ENCODE measurements at places on chromosomes 6 and 20.

- DNase-seq: no peak
Measured at GRCh38 chr6:133961831-133962230, 8.8 kb downstream of the TBPL1 start.

GRCh38 chr20:57459278-57459677 is 65.7 kb downstream of the CTCFL start:
- DNase-seq: no peak

DNA sequence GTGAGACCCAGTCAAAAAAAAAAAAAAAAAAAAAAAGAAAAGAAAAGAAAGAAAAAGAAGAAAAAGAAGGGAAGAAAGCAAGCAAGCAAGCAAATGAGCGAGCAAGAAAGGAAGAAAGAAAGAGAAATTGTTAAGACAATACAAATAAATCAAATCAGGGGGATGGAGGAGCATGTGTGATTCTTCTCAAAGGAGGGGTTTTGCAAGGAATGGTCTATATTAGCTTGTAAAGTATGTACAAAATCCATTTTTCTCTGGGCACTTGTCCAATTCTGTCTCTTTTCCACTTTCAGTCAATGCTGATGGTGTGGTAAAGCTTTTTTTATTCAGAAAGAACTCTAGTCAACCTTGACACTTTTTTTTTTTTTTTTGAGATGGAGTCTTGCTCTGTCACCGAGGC is 133.7 kb upstream of the TNFAIP3 start:
- DNase-seq: no peak

GRCh38 chr6:4809999-4810918 is 34.1 kb downstream of the CDYL start:
- DNase-seq: no peak

DNA sequence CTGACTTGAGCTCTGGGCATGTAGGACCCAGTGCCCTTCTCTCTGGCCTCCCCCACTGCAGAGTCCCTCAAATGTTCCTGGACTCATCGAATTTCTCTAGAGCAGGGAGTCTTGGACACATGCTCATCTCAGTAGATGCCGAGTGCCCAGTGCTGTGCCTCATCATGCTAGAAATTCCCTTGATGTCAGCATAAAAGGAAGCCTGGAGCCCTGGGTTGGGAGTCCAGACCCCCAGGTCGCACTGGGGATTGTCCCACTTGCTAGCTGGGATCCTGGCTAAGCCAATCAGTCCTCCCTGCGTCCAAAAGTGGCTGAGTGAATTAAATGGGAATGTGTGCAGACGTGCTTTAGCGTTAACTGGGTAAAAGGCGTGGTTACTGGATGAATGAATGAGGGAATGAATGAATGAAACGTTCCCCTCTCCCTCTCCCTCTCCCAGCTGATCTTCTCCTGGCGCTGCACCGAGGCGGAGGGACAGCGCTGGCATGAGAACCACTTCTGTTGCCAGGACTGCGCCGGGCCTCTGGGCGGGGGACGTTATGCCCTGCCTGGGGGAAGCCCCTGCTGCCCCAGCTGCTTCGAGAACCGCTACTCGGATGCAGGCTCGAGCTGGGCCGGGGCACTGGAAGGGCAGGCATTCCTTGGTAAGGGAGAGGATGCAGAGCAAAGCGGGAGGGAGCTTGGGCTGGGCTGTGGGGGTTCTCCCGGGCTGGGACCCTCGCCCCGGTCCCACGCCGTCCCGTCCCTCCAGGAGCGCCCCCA is 1.6 kb upstream of the TOMM6 start:
- no peak for DNase-seq

DNA sequence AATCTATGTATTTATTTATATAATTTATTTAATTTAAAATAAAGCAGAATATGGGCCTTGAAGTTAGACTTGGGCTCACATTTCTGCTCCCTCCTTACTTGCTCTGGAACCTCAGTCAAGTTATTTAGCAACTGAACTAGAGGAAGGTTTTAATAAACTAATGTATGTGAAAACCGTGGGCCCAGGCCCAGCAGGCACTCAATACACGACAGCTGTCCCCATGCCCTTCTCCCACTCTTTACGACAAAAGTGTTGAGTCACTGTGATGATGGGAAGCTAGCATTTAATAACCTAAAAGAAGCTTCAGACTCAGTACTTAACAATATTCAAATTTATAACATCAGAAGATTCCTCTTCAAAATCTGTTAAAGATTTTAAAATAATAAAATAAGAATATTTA is 46.7 kb downstream of the SERAC1 start:
- no peak for DNase-seq

DNA sequence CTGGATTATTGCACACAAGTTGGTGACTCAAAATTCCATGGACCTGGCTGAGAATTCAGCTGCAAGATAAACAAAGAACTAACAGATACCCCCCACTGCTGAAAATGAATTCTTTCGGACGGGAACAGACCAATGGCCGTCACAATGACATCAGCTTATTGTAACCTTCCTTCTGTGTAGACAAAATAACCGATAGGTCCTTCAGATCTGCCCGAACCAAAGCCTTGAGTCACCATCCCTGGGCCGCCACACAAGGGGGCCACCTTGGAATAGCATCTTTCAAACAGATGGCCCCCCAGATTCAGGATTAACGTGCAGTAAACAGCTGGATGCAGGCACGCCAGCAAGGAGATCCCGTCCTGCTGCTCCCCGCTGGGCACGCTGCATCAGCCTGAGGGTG is 214.0 kb upstream of the EXOC2 start:
- no peak for DNase-seq

DNA sequence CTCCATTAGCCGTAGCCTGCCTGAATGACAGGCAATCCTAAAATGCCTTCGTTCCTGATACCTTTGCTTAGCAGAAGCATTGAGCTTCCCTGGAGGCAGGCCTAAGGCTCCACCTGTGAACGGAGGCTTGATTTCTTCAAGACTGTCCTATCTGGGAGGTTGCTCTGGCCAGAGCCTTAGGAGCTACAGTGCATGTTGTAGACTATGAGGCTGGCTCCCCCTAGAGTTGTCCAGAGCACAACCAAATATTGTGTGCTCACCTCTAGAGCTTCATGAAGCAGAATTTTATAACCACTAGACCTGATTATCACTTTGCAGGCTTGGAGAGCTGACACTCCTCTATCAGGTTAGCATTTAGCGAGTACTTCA is 217.8 kb downstream of the MAFB start:
- no peak for DNase-seq

GRCh38 chr6:75830959-75831885 is 82.2 kb downstream of the MYO6 start:
- no peak for DNase-seq

DNA sequence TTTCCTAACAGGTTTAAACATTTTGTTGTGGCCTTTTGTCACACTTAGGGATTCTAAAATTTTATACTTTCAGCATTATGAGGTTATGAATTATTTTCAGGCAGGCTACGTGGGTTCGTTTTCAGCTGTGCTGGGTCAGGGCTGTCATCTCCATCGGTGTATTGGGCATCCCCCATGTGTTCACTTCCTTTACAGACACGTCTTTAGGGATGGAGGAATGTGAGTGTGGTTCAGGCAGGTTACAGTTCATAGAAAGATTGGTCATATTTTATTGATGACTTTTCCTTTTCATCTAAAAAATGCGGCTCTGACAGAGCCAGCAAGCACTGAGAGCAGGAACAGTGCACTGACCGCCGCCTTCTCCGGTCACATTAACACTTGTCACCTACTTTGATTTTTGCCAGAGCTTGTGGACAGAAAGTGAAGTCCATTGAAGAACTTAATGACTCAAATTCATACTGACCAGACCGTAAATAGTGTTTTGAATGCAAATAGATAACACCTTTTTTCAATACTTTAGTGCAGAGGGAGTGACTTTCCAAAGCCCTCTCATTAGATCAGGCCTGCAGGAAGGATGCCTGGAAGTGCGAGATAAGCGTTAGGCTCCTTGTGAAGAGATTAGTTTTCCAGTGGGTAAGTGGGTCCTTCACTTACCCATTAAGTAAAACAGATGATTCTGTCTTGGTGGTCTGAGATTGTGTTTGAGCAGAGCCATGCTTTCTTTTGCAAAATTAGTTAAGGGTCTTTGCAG is 113.1 kb downstream of the TIAM2 start:
- no peak for DNase-seq

DNA sequence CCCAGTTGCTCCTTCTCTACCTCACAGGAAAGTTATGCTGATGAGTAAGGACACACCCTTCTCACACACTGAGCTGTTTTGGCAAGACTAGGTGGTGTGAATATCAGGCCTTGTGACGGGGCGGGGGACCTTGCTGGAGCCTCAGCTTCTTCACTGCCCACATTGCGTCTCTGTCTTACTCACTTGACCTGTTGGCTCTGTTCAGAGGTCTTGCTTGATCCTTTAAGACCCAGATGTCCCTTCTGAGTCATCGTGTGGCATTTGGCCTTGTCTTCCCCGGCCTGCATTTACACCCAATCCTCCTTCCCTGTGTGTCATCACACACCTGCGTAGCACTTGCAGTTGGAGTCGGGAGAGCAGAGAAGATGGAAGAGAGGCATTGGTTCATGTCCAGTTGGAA is 8.3 kb upstream of the PRND start:
- DNase-seq: no peak

DNA sequence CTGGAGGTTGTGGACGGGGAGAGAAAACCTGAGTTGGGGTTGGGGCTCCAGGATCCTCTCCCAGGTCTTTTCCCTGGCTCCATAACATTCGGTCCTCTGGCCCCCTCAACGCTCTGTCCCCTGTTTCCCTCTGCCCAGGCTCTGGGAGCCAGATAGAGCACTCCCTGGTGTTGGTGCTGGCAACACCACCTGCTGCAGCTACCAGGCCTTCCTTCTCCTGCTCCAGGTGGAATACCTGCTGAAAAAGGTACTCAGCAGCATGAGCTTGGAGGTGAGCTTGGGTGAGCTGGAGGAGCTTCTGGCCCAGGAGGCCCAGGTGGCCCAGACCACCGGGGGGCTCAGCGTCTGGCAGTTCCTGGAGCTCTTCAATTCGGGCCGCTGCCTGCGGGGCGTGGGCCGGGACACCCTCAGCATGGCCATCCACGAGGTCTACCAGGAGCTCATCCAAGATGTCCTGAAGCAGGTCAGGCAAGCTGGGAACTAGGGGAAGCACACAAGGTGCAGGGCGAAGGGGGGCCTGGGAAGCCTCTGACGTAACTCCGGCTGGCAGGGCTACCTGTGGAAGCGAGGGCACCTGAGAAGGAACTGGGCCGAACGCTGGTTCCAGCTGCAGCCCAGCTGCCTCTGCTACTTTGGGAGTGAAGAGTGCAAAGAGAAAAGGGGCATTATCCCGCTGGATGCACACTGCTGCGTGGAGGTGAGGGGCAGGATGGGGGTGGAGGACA is 14.6 kb downstream of the DEF6 start:
- no peak for DNase-seq

DNA sequence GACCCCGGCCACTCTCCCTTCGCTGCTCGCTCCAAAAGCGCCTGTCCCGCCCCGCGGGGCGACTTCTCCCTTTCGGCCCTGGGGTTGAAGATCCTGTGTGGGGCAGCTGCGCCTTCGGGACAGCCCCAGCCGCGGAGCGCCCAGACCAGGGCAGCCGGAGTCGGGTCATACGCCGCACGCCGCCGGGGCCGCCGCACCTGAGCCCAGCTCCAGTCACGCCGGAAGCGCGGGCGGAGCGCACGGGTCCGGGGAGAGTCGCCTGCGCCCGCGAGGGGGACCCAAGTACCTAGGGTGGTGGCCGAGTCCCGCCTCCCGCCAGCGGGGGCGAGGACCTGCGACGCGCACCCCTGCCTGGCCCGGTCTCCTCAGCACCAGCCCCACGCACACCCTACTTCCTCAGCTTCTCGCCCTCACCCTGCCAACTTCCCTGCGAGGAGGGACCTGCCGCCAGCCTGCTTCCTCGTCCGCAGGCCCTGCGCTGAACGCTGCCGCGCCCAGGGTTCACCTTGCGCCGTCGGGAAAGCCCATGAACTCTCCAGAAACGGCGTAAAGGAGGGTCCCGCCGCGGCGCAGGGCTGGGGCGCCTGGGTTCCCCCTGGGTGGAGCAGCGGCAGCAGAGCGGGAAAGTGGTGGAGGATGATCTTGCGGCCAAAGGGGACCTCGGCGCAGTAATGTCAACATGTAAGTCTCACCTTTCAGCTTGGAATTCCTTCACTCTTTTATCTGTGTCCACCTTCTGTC is at the start of gene ADGRG6:
ADGRG6 (plus strand) TSS at position 357 of the 741 bp plus-strand sequence; CDS start at position 680, 323 bp downstream.
- peak; percentile 12 for DNase-seq

DNA sequence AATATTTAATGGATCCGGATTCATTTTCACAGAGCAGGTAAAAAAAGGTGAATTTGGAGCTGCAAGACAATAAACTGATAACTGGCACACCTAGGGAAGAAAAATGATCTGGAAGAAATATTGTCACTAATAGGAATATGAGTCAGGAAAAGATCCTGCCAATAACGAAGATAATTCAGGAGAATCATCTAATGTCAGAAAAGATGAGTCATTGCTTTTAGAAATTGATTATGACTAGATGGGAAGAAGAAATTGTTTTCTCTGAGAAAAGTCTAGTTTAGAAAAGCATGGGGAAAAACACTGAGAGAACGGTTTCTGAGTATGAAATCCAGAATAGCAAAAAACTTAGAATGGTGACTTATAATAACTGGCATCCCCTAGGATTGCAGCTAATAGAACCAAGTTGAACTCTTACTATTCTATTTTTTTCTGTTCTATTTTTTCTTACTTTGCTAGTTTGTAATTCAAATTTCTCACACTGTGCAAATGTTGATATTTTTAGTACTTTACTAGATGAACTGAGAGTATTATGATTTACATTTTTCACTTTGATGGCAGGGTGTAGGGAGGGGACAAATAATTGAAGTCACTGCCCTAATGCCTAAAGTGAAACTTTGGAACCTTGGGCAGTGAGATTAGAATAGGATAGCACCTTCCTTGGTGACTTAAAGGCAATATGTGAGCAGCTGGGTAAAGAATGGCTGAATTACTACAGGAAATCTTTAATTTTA is 38.2 kb upstream of the SUPT3H start:
- no peak for DNase-seq

DNA sequence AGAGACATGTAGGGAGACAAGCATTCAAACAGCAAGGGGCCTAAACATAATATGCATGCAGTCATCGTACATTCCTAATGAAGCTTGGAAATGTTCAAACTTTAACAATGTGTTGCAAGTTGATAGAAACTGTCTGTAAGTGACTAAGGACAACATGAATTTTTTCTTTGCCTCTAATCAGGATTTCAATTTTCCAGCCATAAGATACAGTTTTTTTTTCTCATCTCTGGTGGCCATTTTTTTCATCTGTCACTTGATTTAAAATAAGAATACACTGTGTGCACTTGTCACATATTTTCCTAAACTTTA is 22.2 kb upstream of the MTRF1L start:
- DNase-seq: no peak

Measured in CD4-positive, alpha-beta T cell treated with Interleukin-12 subunit alpha and Interleukin-12 subunit beta, for 1 hour (primary cell).